Activated naive CD4-positive, alpha-beta T cell treated with anti-CD3 and anti-CD28 coated beads, Interleukin-2, amount 50 U/mL, for 16 hours (primary cell): ENCODE measurements at places on chromosomes 11 and 22.
A peak's percentile ranks its signal among the peaks of the same experiment; 100 is the strongest.

DNA sequence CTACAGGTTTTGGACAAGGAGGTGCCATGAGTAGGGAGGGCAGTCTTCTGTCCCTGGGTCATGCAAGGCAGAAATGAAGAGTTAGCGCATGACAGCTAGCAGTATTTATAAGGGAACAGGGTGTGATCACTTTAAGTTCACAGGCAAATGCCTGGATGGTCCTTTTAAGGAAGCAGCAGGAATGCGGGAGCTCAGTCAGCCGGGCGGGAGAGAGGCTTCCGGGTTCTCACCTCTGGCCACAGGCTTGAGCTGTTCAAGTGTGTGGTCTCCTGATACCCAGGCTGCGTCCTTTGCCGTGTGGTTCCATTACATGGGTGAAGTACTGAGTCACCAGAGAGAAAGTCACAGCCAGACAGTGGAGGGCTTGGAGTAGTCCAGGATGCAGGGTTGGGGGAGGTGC is 105.4 kb downstream of the BCR start:
- no peak for DNase-seq

GRCh38 chr11:133945087-133945974 is 11.4 kb downstream of the IGSF9B start:
- peak; percentile 82 for DNase-seq

GRCh38 chr11:1011320-1011698 is 25.2 kb downstream of the MUC6 start:
- DNase-seq, result no peak

- no peak for DNase-seq
Measured at GRCh38 chr11:15493921-15494620, 379.3 kb downstream of the INSC start.

GRCh38 chr22:46079861-46080821 is 70.2 kb upstream of the PPARA start:
- DNase-seq, result no peak

GRCh38 chr22:30266445-30267381 is at the start of gene OSM:
Gene OSM, minus strand, starts transcription at chr22:30266851. Its CDS starts 52 bp downstream, at chr22:30266799.
- DNase-seq, result peak; percentile 61

GRCh38 chr11:10356161-10356560 is 51.3 kb downstream of the ADM start:
- no peak for DNase-seq

DNA sequence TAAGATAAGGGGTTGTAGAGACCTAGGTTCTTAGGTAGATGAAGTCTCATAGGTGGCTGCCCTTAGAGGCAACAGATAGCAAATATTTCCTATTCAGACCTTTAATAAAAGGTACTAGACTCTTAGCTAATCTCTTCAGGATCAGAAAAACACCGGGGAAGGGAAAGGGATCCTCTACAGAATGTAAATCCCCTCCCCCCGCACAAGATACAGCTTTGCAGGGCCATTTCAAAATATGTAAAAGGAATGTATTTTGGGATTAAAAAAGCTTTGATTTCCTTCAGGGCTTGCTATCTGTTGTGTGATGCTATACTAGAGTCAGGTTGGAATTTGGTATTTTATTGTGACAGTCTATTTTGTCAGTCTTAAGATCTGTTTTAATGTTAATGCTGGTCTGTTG is 113.2 kb downstream of the SWAP70 start:
- DNase-seq, result no peak

GRCh38 chr22:30005213-30005857 is 74.9 kb upstream of the HORMAD2 start:
- peak; percentile 59 for DNase-seq

GRCh38 chr22:38214302-38215056 is 12.7 kb downstream of the MAFF start:
- DNase-seq, result peak; percentile 63

DNA sequence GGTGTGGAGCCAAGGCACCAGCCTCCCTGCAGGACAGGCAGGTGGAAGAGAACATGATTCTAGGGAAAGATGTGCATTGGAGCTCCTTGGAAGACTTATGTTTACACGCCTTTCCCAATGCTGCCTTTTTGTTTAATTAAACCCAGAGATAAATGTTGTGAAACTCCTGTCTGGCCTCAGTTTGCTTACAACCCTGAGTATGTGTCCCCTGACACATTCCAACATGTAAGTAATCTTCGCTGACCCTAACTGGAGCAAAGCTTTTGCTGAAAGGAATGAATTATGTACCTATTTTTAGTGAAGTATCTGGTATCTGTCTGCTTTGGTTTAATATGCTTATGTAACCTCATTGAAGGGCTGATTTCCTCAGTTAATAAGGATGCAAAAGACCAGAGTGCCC is 56.7 kb downstream of the APIP start:
- no peak for DNase-seq

DNA sequence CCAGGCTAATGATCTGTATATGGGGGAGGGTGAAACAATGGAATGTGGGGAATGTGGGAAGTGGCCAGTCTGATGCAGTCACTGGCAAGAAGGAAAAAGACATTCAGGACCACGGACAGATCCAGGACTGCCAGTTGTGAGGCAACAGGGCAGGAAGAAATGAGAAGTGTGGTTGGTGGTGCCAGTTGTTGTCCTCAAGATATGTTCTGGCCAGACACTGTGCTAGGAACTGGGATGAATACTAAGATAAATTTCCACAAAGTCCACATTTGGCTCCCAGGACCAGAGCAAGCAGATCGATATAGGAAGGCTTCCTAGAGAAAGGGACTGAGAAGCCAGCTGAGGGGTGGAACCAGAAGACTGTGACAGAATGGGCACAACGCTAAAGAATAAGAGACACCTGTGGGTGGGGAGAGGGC is 6.8 kb upstream of the TPBGL start:
- DNase-seq, result no peak

DNA sequence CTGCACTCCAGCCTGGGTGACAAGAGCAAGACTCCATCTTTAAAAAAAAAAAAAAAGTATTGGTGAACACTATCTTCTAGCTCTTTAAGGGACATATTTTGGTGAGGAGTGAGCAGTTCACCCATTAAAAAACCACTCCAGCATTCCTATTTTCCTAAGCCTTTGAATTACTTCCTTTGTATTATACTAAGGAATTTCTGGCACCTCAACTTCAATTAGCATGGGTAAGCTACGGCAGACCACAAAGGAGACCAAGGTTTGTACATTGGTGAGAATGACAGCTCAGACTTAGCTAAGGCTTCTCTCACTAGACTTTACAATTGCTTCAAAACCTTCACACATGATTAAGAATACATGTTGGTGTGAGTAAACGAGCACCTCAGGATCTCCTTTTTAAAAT is 57.0 kb upstream of the BIRC3 start:
- no peak for DNase-seq

DNA sequence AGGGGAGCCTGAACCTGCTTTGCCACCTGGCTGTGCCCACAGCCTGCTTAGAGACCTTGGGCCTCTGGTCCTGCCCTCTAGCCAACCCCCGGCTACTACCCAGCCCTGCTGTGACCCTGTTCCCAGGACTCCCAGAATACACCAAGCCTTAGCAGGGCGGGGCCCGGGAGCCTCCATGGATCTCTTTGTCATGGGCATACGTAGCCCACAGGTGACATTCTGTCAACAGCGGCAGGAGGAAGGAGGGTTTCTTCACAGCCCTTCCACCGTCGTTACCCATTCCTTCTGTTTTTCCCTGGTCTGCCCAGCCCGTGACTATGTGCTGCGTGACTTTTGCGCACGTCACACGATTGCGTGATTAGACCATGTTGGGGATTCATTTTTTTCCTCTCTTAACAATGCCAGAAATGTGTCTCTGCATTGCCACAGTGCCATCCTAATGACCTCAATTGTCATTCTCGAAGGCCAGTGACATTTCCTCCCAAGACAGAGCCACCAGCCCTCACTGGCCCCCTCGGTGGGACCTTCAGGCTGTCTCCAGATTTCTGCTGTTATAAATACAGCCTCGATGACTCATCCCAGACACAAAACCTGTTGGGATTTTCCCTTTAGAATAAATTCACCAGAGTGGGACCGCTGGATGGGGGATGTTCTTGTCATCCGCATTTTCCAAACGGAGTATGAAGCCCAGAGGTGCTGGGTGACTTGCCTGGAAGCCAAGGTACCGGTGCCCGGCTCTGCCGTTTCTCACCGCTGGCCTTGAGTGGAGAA is 9.0 kb downstream of the SYT12 start:
- no peak for DNase-seq

GRCh38 chr22:19981961-19982920 is 34.4 kb downstream of the ARVCF start:
- no peak for DNase-seq

- DNase-seq, result no peak
Measured at GRCh38 chr11:33237039-33237597, 20.1 kb upstream of the HIPK3 start.

DNA sequence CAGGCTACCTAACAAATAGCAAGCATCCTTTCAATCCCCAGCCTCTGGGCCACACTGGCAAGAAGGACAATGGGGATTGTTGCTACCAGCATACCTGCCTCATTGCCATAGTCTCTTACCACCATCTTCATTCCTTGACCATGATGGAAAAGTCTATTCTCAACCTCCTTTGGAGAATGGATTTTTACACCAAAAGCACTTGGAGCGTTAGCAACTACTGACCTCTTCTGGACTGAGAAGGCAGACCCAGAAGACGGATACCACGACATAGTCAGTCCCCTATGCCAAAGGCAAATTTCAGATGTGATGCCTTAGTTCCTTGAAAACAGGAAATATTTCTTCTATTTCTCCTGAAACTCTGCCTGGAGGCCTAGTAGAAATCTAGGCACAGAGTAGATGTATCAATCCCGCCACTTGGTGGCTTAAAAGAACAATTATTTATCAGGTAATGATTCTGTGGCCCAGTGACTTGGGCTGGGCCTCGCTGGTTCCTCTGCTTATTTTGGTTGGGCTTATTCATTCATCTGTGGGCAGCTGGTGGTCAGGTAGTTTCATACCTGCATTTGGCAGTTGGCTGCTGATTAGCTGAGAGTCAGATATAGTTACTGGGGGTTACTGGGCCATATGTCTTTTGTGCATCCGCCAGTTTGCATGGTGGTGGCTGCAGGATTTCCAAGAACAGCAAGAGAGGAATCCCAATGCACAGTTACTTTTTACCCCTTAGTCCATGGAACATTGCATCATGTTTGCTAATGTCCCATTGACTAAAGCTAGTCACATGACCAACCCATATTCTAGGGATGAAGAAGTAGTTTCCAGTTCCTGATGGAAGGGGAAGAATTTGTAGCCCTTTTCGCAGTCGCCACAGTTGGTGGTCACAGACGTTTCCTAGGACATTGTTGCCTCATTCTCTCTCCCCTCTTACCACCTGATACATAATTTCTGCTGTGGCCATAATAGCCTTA is 75.2 kb downstream of the DHCR7 start:
- DNase-seq, result no peak

GRCh38 chr22:49811020-49811791 is 16.5 kb downstream of the BRD1 start:
- DNase-seq, result no peak

- no peak for DNase-seq
Measured at GRCh38 chr11:75421035-75421602, 11.9 kb downstream of the KLHL35 start.

GRCh38 chr11:45704133-45704532 is 38.7 kb upstream of the CHST1 start:
- DNase-seq, result no peak

- no peak for DNase-seq
Measured at GRCh38 chr11:124762624-124763155, 600 bp upstream of the ESAM start.

- DNase-seq, result no peak
Measured at GRCh38 chr11:20089796-20090653, 70.2 kb downstream of the DBX1 start.

DNA sequence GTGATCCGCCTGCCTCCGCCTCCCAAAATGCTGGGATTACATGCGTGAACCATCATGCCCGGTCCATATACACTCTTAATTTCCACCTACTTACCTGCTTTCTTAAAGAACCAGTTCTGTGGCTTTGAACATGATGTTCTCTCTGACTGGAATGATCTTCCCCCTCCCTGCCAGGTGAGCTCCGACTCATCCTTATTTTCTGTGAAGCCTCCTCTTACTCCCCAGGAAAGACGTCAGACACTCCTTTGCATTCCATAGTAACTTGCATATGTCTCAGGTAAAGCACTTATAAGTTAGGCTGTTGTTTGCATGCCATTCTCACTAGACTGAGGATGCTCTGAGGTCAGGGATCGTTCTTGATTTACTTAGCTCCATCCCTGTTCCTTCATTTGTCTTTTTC is 91.8 kb upstream of the RAB1B start:
- no peak for DNase-seq

- DNase-seq, result no peak
Measured at GRCh38 chr11:117871160-117871559, 5.3 kb downstream of the FXYD6 start.

GRCh38 chr11:83736684-83737083 is 450.5 kb upstream of the CCDC90B start:
- no peak for DNase-seq

DNA sequence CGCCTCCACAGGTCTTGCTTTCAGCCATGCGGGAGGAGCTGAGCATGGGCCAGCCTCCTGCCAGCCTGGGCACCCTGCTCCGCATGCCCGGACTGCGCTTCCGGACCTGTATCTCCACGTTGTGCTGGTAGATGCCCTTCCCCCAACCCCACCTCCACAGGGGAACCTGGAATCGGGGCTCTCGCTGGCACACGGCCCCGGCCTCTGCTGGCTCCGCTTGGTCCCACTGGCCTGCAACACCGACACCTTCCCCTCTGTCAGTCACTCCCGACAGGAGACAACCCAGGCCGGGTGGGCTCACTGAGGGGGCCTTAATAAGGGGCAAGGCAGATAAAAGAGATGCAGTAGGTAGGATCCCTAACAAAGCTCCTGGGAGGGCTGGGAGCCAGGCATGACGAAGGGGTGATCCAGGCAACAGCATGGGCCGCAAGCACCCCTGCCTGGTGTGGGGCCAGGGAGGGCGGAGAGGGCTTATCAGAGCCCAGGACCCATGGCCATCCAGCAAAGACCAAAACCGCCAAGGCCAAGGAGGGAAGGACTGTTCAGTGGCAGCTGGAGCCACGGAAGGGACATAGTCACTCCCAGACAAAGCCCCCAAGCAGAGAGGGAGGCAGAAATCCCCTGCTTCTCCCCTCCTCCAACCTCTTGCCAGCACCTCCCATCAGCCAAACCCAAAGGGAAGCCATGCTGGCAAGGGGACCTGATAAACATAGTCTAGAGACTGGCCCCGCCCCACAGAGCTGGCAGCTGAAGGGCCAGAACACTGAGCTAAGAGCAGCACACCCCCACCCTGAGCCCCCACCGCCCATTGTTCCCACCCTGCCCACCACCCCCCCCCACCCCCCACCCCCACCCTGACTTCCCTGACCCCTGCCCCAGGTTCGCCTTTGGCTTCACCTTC is 8.0 kb downstream of the SLC22A12 start:
- DNase-seq, result no peak

- no peak for DNase-seq
Measured at GRCh38 chr11:125061281-125061680, 1.8 kb upstream of the SLC37A2 start.

DNA sequence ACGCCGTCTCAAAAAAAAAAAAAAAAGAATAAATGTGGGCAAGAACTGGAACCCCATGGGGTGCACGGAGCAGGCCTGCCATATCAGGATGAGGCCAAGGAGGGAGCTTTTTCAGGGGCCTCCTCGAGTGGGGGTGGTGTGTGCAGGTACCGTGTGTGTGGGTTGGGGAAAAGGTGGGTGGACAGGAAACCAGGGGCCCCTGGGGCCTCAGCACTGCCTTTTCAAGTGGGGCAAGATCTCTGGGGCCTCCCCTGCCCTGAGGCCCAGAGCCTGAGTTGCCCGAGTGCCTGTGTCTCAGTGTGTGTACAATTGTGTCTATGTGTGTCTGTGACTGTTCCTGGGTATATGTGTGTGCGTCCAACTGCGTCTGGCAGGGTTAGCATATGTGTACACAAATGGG is 23.8 kb downstream of the TEF start:
- DNase-seq, result peak; percentile 23

GRCh38 chr11:121714351-121714750 is 261.6 kb upstream of the SORL1-AS1 start:
- no peak for DNase-seq
